ENCODE measurements at places on chromosomes 2 and 18.

DNA sequence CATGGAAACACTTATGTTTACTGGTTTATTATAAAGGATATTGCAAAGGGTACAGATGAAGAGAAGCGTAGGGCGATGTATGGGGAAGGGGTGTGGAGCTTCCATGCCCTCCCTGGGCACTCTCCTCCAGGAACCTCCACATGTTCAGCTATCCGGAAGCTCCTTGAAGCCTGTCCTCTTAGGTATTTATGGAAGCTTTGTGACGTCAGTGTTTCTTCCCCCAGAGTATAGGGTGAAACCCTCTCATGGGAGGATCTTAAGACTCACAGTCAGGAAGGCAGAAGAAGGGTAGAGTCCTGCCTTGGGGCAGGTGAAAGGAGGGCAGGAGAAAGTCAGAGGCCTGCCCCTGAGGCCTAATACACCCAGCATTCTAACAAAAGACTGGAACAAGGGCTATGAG lies 61.3 kb upstream of the CREB1 start:
- DNase-seq = no peak

DNA sequence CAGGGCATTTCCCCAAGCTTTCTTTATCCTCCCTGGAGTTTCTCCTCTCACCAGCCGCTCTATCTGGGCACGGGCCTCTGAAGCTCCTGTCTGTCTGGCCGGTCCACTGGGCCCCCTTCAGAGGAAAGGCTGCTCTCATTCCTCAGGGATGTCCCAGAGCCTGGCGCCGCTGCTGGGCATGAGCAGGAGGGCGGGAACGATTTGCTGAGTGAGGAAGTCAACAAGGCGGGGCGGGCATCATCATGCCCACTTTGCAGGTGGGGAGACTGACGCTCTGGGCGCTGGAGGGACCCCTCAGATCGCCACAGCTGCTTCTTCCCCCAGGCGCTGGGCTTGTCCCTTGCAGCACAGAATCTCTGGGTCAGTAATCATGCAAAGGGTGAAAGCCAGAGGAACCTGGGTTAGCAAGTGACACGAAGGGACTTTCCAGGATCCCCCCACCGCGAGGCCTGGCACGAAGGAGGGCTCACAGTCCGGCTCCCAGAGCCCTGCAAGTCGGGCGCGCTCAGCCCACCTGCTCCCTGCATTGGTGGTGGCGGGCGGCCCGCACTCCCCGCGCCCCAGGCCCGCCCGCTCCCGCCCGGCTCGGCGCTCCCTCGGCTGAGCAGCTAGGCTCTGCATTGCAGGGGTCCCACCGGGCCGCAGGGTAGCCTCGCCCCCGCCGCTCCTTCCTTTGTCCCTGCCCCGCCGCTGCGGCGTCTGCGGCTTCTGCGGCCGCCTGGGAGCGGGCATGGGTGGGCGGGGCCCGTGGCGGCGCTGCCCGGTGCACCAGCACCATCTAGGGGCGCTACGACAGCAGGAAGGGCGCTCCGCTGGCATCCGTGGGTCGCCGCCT lies 157.8 kb downstream of the CYRIA start:
- DNase-seq = no peak

GRCh38 chr2:63740943-63741342 lies 100.8 kb upstream of the UGP2 start:
- DNase-seq = no peak

DNA sequence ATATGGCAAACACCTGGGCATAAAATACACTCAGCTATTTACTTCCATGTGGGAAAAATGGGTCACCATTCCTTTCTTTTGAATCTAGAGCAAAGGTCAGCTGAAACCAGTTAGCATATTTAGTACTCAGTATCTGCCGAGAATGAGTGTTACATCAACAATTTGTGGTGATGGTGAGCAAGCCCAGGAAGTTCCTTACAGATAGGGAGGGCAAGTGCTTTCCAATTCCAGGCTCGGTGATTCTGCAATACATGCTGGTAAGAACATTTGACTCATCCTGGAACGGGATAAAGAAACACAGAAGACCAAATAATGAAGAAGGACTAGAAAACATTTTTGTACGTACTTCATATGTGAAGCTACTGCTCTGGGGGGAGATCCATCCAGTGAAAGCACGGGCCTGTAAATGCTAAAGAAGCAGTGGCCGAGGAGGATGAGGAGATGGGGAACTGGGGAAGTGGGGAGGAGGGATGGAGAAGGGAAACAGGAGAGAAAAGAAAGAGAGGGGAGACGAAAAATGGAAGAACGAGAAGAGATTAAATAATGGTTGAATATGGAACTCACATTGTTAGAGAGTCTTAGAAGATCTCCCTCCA lies 251.9 kb downstream of the TTC32 start:
- no peak for DNase-seq

DNA sequence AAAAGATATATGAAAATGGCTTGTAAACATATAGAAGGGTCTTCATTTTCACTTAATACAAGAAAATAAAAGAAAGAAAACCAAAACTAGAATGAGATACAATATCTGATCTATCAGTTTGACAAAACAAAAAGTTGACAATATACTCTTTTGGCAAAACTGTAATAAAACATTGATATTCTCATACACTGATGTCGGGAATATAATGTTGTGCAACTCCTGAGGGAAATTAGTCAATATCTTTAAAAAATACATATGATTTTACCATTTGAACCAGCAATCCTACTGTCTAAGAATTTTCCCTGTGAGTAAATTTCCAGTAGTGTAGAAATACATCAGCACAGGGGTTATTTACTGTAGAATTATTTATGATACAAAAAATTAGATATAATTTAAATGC lies 336.1 kb upstream of the FSIP2 start:
- no peak for DNase-seq

DNA sequence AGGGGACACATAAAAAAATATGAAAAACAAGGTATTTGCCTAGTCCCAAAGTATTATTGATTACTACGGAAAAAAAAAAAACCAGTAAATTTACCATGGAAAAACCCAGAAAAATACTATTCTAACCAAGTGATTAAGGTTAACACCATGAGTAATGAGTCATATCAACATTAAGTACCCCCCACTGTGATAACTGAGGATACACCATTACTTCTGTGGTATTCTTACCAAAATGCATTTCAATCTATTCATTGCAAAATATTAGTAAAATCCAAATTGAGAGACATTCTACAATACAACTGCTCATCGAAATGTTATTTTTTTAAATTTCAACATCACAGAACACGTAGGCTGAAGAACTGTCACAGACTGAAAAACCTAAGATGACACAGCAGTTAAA lies 669.8 kb downstream of the ZEB2 start:
- no peak for DNase-seq

- no peak for DNase-seq
These were observed 432.1 kb upstream of the DCC start for GRCh38 chr18:51907687-51908597.

- DNase-seq = no peak
These were observed 68.3 kb upstream of the IL1R1 start for GRCh38 chr2:102074152-102074783.

DNA sequence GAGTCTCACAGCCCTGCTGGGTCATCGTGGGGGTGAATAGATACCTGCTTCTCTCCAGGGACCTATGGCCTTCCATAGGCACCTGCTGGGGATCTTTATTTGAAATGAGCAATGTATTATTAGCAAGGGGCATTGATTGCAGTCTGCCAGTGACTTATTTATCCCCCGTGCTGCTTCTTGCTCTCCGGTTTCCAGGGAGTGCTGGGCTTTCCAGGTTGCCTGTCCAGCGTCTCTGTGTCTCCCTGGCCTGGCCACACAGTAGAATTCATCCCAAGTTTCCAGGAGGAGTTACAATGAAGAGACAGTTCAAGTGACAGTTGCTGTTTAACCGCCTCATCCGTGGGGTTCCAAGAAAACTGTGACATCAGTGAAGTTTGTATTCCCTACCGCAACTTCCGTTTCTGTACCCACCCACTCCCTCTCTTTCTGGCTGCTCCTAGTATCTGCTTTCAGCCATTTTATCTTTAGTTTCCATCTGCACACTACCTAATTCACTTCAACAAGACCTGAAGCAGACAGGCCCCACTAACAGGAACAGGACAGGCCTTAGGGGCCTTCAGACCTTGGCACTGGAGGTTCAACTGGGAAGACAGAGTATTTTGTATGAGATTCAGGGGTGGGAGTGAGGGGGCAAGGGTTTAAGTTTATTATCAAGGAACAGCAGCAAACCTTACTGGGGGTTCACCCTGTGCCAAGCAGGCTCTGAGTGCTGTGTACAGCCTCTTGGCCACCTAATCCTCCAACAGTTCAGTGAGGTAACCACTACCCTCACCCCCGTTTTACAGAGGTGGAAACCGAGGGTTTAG lies 134.8 kb downstream of the PRKCE start:
- DNase-seq = no peak

- no peak for DNase-seq
These were observed 223.1 kb downstream of the RNF144A start for GRCh38 chr2:7140306-7140705.

GRCh38 chr2:177078416-177078815 lies 134.2 kb upstream of the HNRNPA3 start:
- DNase-seq = no peak

DNA sequence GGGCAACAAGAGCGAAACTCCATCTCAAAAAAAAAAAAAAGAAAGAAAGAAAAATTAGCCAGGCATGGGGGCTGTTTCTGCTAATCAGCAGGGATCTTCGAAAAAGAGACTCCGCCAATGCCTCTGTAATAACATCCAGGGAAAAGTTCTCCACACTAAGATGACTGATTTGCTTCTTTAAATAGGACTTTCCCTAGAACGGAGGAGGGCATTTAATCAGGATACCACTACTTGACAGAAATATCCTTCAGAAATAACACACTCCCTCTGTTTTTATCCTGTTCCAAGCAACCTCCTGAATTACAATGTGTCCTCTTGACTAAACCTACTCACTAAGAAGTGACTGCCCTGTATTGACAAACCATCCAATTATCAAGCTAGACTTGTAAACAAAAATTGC lies 21.7 kb downstream of the REV1 start:
- no peak for DNase-seq

DNA sequence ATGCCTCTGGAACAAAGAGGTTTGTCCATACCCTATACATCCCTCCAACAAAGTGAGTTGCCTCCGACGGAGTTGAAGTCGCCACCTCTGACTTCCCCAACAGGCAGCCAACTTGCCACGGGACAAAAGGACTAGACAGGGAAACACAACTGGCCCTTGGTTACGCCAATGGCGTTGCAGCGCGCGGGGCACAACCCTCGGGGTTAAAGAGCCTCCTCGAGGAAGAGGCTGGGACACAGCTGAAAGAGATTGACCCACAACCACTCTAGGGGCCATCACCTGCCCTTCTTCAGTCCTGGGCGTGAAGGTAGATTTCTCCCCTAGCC lies 545 bp downstream of the GTF3C2 start:
- DNase-seq = no peak

Data from activated CD4-positive, alpha-beta T cell treated with anti-CD3 and anti-CD28 coated beads for 4 hours (primary cell).